ENCODE measurements at places on chromosomes 11 and 22.

DNA sequence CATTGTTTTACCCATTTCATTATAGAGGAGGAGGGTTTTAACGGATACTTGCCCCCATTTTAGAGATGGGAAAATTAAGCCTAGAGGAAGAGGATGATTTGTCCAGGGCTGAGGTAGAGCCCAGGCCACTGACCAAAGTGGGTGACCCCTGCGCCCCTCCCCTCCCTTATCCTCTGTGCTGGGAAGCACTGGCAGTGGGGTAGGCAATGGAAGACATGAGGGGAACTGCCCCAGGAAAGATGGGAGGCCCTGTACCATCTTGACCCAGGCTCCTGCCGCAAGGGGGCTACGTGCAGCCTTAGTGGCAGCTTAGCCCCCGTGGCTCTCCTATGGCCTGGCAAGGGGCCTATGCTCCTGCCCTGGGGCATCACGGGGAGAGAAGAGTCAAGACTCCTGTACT is 76.4 kb upstream of the MYOD1 start:
- no peak for DNase-seq

GRCh38 chr22:31045900-31046538 is 35.1 kb upstream of the SMTN start:
- DNase-seq, result no peak

- DNase-seq, result no peak
Measured at GRCh38 chr11:90344546-90344945, 121.7 kb upstream of the CHORDC1 start.

DNA sequence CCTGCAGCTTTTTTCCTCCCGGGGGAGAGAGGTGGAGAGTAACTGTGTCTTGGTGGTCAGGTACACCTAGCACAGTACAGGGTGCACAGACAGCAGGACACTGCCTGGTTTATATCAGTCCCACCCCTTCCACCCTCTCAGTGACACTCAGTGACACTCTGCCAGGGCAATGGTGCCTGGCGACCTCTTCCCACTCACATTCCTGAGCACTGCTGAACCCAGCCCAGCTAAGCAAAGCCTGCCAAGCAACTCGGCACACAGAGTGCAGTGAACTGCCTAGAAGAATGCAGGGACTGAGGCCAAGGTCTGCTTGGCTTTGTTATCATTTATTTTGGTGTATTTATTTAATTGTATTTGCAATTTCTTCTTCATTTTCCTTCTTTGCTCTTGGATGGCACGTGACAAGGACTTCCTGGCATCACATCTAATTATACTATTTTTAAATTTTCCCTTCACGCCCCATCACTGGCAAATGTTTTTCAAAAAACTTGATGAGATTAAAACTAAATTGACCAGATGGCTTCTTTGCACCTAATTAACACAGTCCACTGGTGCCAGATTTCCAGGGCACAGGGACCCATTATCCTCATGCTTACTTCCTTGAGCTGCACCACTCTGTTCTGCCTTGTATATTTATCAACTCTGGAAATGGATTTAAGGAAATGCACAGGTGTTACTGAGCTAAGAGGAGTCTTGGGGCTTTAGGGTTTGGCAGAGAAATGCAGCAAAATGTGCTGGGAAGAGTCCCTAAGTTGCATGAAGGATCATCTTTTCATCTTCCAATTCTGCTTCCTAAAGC is 205.6 kb downstream of the ADAMTS15 start:
- peak; percentile 30 for DNase-seq

GRCh38 chr22:21860491-21861039 is 6.9 kb downstream of the MAPK1 start:
- no peak for DNase-seq

DNA sequence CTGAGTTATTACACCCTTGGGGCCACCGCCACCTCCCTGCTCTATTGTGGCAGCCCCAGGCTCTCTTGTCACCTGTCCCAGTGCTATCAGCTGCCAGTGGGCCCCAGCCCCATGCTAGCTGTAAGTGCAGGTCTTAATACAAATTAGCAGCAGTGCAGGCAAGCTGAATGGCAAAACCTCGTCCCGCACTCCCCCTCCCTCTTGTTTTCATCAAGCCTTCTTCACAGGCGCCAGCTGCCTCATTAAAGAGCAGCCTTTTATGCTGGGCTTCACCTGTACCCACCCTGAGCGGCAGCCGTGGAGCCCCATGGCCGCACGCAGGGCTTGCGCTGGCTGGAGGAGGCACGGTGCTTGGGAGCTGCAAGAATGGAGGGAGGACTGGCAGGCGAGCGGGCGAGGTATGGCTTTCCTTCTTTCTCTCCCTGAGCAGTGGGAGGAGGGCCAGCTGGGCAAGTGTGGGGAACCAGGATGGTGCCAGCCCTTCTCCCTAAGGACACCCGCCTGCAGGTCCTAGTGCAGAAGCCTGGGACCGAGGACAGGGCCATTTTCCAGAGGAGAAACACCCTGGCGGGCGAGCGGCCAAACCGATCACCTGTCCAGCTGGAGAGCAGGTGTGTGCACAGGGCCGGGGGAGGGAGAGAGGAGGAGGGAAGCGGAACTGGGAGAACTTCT is 70.7 kb downstream of the FLI1 start:
- DNase-seq, result no peak

DNA sequence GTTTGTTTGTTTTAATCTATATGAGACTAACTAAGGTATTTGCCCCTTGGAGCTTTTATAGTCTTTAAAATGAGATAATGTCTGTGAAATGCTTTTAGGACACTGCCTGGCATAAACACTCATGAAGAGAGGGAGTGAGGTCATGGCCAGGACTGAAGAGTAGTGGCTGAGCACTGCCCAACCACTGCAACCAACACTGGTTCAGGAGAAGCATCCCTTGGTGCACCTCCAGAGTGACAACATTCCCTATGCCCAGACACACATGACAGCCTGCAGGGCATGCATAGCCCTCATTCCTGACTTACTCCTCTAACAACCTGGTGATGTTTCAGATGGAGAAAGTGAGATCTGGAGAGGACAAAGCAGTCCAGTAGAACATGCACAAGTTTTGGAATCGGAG is 36.1 kb downstream of the ME3 start:
- no peak for DNase-seq

DNA sequence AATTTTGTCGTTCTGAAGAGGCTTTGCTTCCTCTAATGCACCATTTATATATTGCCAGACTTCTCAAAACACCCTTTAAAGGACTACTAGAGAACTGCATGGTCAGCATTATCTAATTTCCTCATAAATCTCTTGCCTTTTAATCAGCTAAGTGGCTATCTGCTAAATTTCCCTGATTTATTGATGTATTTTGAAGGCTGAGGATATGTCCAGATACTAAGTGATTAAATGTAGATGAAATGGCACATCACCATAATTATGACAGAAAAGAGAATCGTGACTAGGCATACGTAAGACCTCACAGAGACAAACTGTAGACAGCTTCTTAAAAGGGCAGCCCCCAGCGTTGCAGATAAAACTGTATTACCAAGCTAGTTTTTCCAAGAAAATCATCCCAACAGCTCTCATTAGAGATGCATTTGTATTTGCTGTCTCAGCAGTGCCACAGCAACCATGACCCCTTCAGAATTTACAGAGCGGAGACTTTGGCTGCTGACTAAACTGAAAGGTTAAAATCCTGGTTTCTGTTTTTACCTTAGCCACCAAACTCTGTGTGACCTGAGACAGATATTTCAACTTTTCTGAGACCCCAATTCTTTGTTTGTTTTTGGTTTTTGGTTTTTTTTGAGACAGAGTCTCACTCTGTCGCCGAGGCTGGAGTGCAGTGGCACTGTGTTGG is 67.1 kb upstream of the SLN start:
- no peak for DNase-seq

- DNase-seq, result no peak
Measured at GRCh38 chr11:92357841-92358240, 133.2 kb downstream of the FAT3 start.

GRCh38 chr22:35971456-35972119 is 57.0 kb downstream of the RBFOX2 start:
- no peak for DNase-seq
